Vagina (tissue), 2 donors: ENCODE measurements at places on chromosomes 6 and 20.

DNA sequence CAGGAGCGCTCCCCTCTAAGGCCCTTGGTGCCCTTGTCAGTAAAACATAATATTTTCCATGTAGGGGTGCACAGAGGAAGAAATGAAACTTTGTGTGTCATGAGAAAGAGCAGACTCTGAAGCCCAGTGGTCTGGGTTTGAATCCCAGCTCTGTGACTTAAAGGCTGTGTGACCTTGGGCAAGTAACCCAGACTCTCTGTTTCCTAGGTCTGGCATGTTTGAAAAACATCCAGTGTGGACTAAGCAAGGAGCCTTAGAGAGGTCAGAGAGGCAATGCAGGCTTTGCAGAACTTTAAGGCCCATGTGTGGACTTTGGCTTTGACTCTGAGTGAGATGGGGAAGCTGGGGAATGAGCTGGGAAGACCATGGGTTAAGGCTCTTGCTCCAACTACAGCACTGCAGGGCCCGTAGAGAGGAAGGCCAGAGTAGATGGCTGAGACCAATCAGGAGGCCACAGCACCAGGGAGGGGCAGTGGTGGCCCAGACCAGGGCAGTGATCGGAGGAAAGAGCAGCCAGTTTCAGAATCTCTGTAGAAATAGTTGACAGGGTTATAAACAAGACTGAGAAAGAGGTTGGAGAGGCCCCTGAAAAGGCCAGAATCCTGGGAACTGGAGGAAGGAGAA, 18.2 kb downstream of the ADA start:
- no peak for DNase-seq

GRCh38 chr6:1958257-1958656, 287.1 kb downstream of the GMDS start:
- DNase-seq, result no peak

GRCh38 chr6:138817799-138818198, 21.9 kb downstream of the ECT2L start:
- no peak for DNase-seq

DNA sequence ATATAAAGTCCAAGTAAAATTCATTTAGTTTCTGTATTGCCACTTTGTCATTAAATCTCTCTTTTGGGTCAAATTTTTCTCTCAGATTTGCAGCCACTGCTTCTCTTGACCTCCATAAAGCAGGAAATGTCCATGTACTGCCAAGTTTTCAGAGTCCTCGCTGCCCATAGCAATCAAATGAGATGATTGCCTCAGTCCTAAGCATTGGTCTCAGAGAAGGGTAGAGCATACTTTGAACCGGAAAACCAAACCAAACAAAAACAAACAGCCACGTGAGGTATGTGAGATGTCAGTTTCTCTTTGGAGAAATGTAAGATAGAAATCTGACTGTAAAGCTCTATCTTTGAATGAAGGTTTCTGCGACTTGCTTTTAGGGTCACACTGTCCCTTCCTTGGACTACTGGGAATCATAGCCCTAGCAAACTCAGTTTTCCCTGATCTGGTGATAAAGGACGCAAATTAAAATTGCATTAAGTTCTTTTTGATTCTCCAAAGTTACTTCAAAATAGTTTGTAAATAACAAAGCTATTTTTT, 505.4 kb upstream of the CITED2 start:
- DNase-seq, result no peak
